ENCODE measurements at places on chromosomes 1 and 21.

- no peak for DNase-seq
These were observed 1.6 kb downstream of the PIK3CD start for GRCh38 chr1:9653210-9653490.

DNA sequence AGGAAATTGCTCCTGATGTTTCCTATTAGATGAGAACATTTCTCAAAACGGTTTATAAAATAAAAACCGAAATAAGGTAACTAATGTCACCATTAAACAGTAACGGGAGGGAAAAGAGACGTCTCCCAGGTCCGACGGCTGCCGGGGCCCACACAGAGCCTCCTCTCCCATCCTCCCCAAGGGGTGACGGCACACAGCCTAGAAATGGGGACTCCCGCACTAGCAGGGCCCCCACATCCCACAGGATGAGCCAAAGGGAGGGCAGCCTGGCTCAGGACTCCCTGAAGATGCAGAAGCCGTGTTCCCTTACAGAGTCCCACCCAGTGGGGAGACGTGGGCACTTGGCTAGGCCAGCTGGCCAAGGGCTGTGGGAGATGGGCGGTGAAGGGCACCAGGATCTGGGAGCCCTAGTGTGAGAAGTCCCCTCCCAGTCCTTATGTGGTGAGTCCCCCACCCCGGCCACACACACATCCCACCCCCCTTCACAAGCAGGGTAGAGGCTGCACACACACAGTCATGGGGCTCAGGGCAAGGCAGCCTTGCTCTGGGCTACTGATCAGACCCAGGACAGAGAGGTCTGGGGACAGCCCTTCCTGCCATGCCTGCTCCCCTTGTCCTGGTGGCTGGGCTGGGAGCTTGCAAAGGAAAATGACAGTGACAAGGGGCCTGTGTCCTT lies 3.3 kb downstream of the KRTAP10-3 start:
- peak; percentile 38 for DNase-seq

- DNase-seq: no peak
These were observed 1.2 kb upstream of the CAMTA1 start for GRCh38 chr1:6783936-6784559.

GRCh38 chr1:37595440-37596181 lies at the start of gene GNL2:
GNL2 (minus strand) TSS chr1:37595937; CDS start chr1:37595822, 115 bp downstream.
- peak; percentile 98 for DNase-seq

DNA sequence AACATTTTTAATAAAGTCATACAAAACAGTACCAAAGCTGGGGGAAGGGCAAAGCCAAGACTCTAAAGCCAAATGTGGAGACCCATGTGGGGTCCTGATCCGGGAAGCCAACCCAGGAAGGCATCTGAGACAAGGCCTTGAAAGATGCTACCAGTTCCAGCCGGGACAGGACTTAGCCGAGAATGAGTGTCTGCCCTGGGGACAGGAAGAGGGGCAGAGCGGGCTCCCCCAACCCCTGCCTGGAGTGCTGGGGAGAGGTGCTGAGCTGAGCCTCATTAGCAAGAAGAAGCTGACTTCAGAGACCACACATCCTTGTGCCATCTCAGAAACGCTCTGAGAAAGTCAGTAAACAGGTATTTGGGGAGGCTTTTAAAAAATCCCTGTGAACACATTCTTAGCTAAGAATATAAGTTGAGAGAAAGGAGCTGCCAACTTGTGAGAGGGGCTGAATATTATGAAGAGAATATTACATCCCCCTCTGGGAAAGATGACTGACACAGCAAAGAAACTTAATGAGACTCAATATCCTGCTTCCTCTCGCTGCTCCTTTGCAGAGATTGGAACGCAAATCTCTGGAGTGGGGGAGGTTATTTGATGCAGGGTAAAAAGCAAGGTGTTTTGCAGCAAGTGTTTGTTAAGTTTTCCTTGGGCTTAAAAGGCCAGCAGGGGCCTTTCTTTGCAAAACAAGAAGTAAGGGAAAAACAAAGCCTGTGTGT lies 103.3 kb upstream of the KCND3 start:
- DNase-seq: no peak

DNA sequence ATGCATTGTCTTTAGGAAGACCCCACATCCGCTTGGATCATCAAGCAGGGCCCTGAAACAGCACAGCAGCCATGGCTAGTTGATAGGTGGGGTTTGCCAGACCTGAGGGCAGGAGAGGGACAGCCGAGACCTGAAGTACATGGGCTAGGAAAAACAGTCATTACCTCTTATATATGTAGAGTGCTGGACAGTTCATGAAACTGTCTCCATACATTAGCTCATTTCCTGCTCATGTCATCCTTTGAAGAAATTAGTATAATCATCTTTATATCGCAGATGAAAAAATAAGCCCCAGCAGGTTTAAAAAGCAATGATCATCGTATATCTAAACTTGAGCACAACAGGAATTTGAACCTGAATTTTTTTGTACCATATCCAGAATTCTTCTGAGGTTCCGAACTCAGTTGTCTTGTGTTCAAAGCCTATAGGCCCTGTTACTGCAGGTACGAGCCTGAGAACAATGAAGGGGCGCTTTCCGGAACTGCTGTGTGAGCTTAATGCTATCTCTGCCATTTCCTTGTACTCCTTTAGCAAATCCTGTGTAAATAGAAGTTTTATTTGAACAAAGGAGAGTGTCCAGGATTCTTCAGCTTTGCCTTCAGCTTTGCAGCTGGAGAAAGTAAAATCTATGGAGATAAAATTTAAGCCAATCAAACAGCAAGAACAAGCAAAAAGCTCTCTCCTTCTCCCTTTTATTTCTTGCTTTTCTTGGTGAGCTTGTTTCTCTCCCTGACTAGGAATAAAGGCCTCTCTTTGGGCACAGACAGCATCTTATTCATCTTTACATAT lies 32.4 kb upstream of the DUSP10 start:
- no peak for DNase-seq

DNA sequence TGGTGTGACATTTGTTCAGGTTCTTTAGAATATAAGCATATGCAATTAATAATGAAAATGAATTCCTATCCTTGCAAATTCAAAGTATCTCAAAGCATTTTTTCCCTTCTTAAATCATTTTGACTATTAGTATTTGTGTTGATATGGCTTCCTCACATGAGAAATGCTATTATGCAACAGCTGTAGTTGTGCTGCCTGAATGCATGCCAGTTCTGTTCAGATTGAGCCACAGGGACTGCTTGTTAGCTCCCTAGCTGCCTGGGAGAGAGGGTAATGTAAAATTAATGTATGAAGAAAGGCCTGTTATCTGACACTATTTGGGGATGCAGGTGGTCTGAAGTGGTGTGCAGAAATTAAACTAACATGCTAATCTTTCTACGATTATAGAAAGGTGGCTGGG lies 45.5 kb downstream of the CACHD1 start:
- DNase-seq: no peak

GRCh38 chr1:22775478-22775877 lies 64.8 kb downstream of the EPHB2 start:
- DNase-seq: no peak

- no peak for DNase-seq
These were observed 8.0 kb upstream of the MEX3A start for GRCh38 chr1:156090138-156090839.

GRCh38 chr1:228646717-228647522 lies 88.4 kb upstream of the RHOU start:
- DNase-seq: no peak

- DNase-seq: peak; percentile 93
These were observed at the start of gene PRMT6 for GRCh38 chr1:107056426-107057196. PRMT6 (plus strand) TSS chr1:107056674; CDS start chr1:107056716, 42 bp downstream.
